H4 (cell line): ENCODE measurements at places on chromosomes 5 and 9. TPM values are rescaled to one million over a fixed set of nuclear protein-coding genes. Genes with fewer than 3 reads are reported as not detected.

DNA sequence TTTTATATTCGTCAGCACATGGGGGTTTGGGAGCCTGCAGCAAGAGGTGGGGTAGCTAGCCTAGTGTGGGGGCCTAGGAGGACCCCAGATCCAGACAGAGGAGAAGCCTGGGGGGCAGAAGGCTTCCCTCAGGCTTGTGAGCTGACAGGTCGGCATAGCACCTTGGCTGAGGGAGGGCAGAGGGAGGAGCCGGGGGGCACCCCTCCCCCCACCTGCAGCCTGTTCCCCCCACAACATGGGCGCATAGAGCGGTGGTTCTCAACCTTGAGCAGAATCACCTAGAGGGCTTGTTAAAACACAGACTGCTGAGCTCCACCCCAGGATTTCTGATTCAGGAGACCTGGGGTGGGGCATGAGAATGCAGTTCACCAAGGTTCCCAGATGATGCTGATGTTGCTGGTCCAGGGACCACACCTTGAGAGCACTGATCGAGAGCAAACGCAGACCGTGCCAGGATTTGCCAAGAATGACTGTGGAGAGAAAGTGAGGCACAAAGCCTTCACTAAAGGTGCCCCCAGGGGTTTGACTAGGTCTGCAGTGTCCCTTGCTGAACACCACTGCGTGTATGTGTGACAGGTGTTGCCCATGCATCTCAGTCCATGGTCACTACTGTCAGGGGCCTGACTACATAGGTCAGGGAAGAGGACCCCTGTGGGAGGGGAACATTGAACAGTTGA lies 163.3 kb downstream of the MACROH2A1 start:
- no peak for DNase-seq

DNA sequence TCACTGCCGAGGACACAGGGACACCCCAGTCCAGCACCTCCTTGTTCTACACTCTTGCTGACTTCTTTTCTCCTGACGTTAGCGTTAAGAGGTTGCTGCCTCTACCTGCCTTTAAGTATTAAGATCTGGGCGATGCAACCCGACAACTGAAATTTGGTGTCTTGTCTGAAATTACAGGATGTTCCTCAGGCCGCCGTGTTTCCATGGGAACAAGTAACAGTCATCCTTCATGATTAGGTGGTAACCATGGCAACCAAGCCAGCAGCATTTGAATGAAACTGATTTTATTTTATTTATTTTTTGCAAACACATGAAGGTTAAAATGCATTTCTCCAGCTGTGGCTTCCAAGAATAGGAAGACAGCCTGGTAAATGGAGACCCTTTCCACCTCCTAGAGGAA lies 20.8 kb downstream of the DAB2IP start:
- DNase-seq: no peak

- no peak for DNase-seq
Observed at GRCh38 chr9:117365438-117365837, 49.4 kb downstream of the ASTN2 start.

GRCh38 chr5:94993491-94993890 lies 291.4 kb downstream of the MCTP1 start:
- DNase-seq: no peak

- no peak for DNase-seq
Observed at GRCh38 chr9:71897577-71897976, 13.4 kb downstream of the ABHD17B start.

GRCh38 chr5:98368141-98368540 lies 405.3 kb upstream of the RGMB start:
- DNase-seq: no peak

DNA sequence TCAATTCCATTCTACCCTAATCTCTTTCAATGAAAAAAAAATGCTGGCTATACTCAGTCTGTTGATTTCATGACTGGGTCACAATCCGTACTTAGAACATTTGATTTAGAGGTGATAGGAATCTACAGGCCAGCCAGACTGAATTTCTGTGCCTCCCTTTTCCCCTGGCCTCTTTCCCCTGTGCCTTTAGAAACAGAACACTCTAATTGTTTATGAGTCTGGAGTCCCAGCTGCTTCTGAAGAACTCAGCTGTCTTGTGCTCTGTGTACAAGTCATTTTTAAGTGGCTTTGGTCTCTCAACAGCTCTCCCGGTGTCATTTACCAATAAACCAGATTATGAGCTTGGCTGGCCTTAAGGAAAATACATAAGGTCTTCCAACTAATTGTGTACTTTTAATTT lies 94.1 kb upstream of the ITGA2 start:
- no peak for DNase-seq

DNA sequence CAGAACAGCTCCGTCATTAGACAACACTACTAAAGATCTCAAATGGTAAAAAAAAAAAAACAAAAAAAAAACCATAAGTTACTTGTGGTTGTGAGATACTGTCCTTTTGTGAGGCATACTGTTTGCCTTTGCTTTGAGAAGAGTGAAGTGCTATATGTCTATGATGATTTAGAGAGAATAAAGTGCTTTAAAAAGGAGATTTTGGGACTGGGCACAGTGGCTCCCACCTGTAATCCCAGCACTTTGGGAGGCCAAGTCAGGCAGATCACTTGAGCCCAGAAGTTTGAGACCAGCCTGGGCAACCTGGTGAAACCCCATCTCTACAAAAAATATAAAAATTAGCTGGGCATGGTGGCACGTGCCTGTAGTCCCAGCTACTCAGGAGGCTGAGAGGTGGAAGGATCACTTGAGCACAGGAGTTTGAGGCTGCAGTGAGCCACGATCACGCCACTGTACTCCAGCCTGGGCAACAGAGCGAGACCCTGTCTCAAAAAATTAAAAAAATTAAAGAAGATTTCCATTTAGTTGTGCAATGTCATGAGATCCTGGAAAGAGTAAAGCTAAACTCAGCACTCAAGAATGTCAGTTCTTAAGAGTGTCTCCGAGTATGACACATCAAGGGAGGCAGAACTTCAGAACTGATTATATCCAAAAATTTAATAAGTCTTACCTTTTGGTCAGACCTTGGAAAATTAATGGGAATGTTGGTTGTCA lies 87.3 kb downstream of the PRDM6 start:
- DNase-seq: no peak

- DNase-seq: no peak
Observed at GRCh38 chr5:44714871-44715561, 93.7 kb upstream of the MRPS30 start.

- no peak for DNase-seq
Observed at GRCh38 chr9:37035648-37036370, 1.7 kb upstream of the PAX5 start.

- no peak for DNase-seq
Observed at GRCh38 chr5:168377525-168377924, 86.1 kb downstream of the WWC1 start.

DNA sequence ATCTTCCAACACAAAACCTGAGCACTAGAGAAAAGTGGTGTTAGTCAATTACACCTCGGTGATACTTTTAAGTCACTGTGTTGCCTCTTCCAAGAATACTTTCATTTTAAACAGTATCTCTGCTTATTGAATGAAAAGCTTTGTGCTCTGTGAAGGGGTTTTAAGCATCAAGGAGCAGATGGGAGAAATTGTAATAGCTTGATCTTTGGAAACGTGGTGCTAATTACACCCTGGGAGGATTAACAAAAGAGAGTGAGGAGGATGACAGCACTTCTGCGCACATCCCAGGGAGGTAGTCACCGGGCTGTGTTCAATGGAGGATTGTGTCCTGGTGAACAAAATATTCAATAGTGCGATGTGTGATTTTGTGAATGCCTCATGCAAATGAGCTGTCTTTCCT lies 477.4 kb upstream of the ADAMTS16 start:
- no peak for DNase-seq

DNA sequence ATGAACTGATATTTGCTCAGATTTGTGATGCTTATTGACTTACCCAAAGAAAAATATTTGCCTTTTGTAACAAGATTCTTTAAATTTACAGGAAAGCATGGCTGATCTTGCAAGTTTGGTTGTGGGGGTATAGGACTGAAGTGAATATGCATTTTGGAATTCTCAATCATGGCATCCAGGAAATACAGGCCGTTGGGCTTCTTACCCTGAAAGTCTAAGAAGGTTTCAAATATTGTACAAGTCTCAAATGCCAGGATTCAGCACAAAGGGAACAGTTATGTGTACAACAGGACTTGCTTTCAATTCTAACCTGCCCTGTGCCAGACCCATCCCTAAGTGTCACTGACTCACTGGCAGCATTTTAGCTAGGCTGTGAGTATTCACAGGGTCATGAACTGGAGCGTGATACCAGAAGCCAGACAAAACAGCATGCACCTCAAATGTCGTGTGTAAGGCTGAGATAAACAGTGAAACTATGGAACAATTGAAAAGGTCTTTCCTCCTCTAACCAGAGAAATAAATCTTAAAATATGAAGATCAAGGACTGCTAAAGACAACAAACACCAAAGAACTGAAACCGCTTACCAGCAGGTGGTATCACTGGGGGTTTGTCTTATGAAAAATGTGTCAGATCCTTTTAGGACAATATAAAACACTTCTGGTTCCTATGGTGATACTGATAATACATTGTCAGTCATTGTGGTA lies 168.6 kb upstream of the RGMB start:
- DNase-seq: no peak

DNA sequence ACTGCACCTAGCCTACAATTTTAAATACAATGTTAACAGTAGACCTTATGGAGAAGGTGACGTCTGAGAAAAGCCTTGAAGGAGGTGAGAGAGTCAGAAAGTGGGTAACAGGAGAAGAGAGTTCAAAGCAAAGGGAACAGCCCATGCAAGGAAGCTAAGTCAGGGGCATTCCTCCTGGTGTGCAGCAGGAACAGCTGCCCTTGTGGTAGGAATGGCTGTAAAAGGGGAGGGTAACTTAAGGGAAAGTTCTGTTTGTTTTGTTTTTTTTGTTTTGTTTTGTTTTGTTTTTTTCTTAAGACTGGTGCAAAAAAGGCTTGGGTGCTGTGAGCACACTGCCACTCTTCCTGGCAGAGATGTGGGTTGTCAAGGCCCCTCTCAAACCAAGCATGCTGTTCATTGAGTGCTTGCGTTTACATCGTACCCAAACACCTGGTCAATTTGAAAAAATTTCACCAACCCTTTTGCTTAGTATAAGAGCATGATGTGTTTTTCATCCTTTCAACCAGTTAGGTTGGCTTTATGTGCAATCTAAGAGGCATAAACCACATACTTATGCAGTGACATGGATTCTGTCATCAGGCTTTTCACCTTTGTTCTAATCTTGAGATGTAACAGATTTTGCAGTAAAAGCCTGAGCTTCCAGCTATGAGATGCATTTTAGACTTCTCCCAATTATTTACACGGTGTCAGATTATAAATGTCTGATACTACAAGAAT lies 279.7 kb downstream of the GLIS3 start:
- DNase-seq: no peak

- DNase-seq: no peak
Observed at GRCh38 chr9:19649336-19650041, 139.3 kb downstream of the SLC24A2 start.

DNA sequence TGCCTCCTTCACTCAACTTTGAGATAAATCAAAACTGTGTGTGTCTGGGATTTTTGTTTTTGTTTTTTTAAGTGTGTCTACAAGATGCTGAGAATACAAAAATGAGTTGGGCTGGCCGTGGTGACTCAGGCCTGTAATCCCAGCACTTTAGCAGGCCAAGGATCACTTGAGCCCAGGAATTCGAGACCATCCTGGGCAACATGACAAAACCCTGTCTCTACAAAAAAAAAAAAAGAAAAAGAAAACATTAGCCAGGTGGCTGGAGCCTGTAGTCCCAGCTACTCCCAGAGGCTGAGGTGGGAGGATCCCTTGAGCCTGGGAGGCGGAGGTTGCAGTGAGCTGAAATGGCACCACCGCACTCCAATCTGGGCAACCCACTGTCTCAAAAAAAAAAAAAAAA lies 21.0 kb downstream of the HNRNPK start:
- peak; percentile 82 for DNase-seq

DNA sequence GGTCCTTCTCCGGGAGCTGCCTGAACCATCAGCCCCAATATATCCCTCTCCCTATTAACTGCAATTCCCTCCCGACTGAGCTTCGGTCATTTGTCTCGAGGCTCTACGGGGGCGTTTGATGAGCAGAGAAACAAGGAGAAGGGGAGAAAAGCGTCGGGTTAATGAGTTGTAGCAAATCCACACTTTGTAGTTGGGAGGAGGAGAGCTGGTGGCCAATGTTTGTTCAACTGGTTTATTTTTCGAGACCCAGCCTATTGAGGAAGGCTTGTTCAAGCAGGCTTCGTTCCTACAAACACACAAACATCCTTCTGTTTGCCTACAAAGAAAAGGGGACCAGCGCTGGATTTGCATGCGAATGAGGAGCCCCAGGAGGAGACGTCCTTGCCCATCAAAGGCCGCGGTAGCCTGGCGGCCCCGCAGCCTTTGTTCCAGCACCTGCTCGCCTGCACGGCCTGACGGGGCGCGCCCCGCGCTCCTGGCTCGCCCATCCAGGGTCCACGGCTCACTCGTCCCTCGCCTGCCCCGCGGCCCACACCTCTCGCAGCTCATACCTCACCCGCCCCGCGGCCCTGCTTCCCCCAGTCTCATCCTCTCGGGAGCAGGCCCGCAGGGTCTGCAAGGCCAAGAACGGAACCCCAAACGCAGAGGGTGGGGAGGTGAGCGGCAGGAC lies 4.6 kb downstream of the FOXD1 start:
- no peak for DNase-seq

GRCh38 chr9:18596920-18597319 lies 123.0 kb downstream of the ADAMTSL1 start:
- DNase-seq: no peak

- DNase-seq: no peak
Observed at GRCh38 chr9:97904725-97905124, 17.6 kb downstream of the TRMO start.

DNA sequence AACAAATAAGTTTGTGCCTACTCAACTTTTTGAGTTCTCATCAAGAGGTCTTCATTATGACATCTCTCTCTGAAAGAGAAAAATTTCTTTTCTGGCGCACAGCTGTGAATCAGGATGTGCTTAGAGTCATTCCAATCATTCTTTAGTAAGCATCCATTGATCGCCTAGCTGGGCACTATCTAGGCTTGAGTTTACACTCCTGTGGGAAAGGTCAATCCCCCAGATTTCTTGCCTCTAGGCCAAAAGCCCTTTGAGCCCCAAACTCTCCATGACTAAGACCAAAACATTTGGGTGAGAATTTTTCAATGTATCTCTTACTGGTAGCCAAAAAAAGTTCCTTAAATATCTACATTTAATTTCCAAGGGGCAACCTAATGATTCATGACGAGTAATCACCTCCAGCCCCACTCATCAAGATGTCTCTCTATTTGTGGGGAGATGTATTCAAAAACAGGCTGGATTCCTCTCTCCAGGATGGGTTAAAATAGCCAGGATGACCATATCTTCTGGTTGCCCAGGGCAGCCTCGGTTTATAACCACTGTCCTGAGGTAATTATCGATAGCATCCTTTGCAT lies 101.7 kb downstream of the GNA14 start:
- no peak for DNase-seq

The BARHL1 gene
- not detected in 2 replicates for total RNA-seq

The PCDHA2 gene
- total RNA-seq: 0.72 and 0.82 TPM in 2 replicates

The PRELID1 gene
- total RNA-seq: 487 and 500 TPM in 2 replicates

The PCDHA12 gene
- total RNA-seq: 0.21 and 0.60 TPM in 2 replicates

The NTNG2 gene
- 0.95 and 1.7 TPM in 2 replicates for total RNA-seq

The NIM1K gene
- 0.04 TPM in 1 of 2 replicates, not detected in the other for total RNA-seq

The N4BP3 gene
- total RNA-seq: 0.25 and 0.39 TPM in 2 replicates

The ZDHHC11 gene
- 0.50 and 2.0 TPM in 2 replicates for total RNA-seq

The OLFM1 gene
- total RNA-seq: 34.9 and 50.8 TPM in 2 replicates

The CLK4 gene
- total RNA-seq: 7.7 and 9.3 TPM in 2 replicates

The WDR38 gene
- not detected in 2 replicates for total RNA-seq
